ENCODE measurements at places on chromosomes 11 and 22.

DNA sequence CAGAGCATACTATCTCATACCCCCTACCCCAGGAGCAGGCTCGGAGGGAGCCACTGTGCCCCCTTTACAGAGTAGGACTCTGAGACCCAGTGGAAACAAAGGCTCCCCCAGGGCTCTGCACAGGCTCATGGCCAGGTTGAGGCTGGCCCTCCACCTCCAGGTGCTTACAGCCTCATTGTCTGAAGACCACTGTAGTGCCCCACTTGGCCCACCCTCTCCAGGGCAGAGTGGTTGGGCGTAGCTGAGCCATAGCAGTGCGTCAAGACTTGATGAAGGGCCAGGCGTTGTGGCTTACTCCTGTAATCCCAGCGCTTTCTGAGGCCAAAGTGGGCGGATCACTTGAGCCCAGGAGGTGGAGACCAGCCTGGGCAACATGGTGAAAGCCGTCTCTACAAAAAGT is 1.7 kb downstream of the ANKRD13D start:
- DNase-seq = no peak

DNA sequence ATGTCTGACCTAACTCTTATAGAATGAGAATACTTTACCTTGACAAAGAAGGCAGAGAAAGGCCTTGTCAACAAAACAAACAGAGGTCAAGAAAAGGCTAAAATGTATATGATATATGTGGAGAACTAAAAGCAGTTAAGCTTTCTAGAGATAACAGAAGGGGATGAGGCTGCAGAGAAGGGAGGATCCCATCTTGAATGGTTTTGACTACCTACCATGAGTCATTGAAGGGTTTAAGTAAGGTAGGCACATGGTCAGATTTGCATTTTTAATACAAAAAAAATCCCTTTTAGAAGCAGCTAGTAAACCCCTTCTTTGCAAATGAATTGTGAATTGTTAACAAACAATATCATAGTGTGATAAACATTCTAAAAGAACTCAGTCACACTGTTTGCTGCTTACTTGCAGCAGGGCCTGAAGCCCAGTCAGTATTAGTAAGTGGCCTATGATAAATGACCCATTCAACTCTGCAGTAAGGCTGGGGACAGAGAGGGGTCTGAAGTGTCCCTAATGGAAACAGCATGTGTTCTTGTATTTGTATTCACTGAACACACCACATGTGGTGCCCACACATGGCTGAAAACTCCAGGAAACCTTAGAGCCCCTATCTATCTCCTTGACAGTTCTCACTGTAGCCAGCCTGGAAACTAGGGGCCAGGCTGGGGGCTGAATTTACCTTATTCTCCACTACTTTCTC is 328.8 kb upstream of the PITPNB start:
- DNase-seq = no peak

DNA sequence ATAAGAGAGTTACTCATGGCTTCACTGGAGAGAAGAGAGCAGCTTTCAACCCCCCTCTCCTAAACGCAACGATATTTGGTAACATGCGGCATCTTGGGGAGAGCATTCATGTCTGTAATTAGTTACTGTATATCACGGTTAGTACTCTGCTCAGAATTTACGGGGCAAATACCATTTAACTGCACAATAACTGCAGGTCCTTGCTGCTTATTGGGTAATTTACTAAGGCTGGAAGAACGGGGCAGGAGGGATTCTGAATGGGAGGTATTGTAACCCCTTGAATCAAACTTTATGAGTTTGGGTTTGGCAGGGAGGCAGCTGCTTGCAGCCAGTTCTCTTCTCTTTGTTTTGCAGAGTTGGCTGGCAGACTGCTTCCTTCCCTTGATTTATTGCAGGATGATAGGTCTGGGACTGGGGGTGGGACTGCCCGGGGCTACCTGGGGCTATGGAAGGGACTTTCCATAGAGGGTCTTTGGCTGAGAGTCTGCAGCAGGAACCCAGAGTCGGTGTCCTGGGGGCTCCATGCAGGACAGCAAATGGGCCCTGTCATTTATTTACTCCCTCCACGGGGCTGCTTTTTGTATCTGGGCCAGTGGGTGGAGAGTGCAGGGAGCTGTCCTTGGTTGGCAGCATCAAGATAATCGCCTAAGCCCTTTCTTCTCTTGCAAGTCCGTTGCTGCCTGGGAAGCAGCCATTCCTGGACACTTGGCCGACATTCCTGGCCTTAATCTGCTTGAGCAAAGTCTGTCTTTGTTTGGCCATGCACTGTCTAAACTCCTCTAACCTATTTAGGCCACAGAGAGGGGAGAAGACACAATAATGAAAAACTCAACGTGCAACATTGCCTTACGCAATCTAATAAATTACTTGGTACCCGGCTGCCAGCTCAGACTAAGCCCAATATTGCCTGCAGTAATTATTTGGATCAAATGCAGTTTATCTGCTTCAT is 188.9 kb downstream of the ST3GAL4 start:
- peak; percentile 79 for DNase-seq

GRCh38 chr11:7793233-7793632 is 3.5 kb downstream of the OR5P2 start:
- no peak for DNase-seq

DNA sequence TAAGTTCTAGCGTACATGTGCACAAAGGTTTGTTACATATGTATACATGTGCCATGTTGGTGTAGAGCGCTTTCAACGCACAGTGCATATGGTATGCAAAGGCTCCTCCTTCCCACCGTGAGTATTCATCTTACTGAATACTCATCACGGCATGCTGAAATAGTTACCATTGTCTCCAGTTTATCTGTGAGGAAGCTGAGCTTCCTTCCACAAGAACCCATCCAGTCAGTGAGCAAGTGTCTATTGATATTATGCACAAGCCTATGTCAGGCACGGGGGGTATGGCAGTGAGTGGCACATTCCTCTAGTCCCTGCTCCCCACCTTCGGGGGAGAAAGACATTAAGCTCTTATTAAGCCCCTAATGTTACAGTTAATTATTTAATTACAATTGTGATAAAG is 28.1 kb downstream of the INSC start:
- DNase-seq = no peak

GRCh38 chr11:8209208-8209807 is 40.5 kb upstream of the RIC3 start:
- no peak for DNase-seq

DNA sequence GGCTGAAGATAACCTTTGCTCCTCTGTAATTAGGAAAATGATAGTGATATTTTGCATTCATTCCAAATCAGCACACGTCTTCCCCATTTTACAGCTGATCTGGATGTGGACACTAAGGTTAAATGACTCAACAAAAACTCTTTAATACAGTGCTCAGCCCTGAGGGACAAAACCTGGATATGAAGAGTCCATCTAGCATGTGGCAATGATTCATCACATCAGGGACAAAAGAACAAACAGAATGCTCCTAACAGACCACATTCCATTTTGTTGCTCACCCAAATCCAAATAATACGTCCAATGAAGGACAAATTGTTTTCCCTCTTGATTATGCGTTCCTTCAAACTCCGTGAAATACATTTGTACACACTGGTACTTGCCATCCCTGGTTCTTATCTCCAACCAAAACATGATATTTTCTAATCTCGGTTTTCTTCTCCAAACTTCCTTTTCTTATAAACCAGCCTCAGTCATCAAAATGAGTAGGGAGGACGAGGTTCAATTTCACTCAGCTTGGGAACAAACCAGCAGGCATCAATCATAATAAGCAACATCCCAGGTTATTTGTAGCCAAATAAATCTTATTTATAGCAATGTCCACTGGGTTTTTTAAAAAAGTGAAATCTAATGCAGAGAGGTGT is 53.7 kb upstream of the MTMR2 start:
- peak; percentile 76 for DNase-seq

DNA sequence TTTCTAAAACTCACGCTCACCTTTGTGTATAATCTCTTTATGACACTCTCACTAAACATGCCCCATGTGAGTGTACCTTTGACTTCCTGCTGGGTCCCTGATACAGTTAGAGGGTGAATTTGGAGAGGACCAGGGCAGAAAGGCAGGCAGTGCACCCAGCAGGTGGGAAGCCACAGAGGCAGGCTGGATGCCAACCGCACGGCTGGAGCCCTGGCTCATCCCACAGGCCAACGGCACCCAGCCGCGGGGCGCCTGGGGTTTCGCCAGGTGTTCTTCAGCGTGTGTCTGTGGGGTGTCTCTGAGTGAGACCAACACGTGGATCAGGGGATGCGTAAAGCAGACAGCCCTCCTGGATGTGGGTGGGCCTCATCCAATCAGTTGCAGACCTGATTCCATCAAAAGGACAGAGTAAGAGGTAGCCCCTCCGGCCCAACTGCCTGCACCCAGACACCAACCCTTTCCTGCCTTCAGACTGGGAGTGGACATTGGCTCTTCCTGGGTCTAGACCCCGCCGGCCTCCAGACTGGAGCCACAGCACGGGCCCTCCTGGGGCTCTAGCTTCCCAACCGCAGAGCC is 51.6 kb downstream of the DHCR7 start:
- no peak for DNase-seq

DNA sequence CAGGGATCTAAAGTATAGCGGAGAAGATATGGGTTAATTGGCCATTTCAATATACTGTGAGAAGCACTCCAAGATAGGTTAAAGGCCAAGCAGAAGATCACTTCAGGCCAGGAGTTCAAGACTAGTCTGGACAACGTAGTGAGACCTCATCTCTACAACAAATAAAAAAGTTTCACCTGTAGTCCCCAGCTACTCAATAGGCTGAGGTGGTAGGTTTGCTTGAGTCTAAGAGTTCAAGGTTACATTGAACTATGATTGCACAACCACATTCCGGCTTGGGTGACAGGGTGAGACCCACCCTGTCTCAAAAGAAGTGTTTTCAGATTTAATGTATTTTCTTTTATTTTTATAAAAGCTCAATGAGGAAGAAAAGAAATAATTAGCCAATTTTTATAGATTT is 25.4 kb downstream of the PATL1 start:
- DNase-seq = no peak

GRCh38 chr22:49344656-49345055 is 483.0 kb downstream of the BRD1 start:
- DNase-seq = no peak

- no peak for DNase-seq
These were observed 277.6 kb upstream of the SYN3 start for GRCh38 chr22:33335611-33336279.

DNA sequence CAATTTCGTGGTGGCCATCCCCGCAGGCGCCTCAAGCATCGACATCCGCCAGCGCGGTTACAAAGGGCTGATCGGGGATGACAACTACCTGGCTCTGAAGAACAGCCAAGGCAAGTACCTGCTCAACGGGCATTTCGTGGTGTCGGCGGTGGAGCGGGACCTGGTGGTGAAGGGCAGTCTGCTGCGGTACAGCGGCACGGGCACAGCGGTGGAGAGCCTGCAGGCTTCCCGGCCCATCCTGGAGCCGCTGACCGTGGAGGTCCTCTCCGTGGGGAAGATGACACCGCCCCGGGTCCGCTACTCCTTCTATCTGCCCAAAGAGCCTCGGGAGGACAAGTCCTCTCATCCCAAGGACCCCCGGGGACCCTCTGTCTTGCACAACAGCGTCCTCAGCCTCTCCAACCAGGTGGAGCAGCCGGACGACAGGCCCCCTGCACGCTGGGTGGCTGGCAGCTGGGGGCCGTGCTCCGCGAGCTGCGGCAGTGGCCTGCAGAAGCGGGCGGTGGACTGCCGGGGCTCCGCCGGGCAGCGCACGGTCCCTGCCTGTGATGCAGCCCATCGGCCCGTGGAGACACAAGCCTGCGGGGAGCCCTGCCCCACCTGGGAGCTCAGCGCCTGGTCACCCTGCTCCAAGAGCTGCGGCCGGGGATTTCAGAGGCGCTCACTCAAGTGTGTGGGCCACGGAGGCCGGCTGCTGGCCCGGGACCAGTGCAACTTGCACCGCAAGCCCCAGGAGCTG is 24.8 kb downstream of the ADAMTS15 start:
- no peak for DNase-seq

DNA sequence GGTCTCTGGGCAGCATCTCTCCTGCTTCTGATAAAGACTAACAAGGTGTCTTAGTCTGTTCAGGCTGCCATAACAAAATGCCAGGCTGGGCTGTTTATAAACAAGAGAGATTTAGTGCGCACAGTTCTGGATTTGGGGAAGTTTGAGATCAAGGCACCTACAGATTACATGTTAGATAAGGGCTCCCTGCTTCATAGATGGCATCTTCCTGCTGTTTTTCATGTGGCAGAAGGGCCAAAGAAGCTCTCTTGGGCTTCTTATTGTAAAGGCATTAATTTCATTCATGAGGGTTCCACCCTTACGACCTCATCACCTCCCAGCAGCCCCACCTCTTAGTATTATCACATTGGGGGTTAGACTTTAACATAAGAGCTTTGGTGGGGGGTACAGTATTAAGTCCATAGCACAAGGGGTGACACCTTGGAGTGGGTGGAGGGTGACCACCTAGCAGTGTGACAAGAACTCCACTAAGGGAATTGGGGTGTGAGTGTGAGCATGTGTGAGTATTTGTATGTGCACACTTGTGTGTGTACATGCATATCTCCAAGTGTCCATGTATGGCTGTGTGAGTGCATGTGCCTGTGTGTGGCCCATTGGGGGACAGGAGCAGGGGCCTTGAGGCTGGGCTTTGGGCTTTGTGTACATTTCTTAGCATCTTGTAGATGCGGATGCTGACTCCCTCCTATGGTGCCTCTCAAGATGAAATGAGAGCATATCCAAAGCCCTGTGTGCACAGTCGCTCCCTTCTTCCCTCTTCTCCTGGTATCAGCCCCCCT is 42.7 kb downstream of the BCR start:
- no peak for DNase-seq

DNA sequence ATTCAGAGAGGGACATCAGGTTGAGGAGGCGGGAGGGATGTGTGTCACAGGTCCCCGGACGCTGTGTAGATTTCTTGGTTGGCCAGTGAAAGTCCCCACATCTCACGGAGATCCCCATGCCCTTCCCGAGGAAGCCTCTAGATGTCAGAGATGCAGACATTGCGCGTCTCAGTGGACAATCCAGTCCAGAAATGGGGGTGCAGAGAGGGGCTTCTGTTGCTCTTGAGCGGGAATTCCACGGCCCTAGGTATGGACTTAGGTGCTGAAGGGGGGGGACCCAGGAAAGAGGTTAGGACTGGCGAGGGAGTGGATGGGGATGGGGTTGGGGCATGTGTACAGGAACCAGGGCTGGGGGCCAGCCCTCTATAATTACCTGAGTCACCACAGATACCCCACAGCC is 7.0 kb downstream of the THY1 start:
- DNase-seq = no peak

- DNase-seq = no peak
These were observed 105.3 kb downstream of the CTTN start for GRCh38 chr11:70503468-70504221.

GRCh38 chr22:26259510-26259909 is 90.2 kb downstream of the SEZ6L start:
- no peak for DNase-seq

- DNase-seq = no peak
These were observed 279.7 kb upstream of the CTSC start for GRCh38 chr11:88617226-88617625.

GRCh38 chr11:6614446-6614845 is 2.4 kb upstream of the TAF10 start:
- DNase-seq = no peak
